K562 (cell line): ENCODE measurements at places on chromosomes 6 and 20. TPM values are rescaled to one million over a fixed set of nuclear protein-coding genes. Genes with fewer than 3 reads are reported as not detected.

- DNase-seq = no peak
Observed at GRCh38 chr6:112946051-112946450, 598.9 kb downstream of the RFPL4B start.

DNA sequence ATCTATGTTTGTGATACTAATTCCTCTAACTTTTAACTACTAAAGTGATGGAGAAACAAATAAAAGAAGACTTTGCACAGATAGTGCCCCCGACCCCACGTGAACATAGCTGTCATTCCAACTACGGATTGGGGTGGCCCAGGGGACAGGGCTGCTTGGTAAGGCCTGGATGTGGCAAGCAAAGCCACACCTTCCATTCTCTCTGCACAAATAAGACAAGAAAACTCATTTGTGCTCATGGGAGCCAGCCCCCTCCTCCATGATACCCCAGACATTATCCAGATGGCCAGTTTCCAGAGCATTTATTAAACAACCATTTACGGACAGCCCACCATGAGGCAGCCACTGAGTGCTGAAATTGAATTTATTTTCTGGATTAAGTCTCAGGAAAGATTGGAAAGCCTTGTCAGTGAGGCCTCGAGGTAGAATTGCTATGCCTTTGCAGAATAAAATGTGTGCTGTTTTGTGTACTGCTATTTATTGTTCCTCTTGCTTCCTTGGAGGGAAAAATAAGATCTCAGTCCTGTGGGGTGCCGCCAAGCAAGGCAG lies 151.2 kb downstream of the UNC5CL start:
- DNase-seq = no peak

GRCh38 chr6:27124252-27124657 lies 123.2 kb upstream of the PRSS16 start:
- DNase-seq = no peak

- DNase-seq = peak; percentile 66
Observed at GRCh38 chr20:62642666-62643520, 590 bp downstream of the SLCO4A1 start.

DNA sequence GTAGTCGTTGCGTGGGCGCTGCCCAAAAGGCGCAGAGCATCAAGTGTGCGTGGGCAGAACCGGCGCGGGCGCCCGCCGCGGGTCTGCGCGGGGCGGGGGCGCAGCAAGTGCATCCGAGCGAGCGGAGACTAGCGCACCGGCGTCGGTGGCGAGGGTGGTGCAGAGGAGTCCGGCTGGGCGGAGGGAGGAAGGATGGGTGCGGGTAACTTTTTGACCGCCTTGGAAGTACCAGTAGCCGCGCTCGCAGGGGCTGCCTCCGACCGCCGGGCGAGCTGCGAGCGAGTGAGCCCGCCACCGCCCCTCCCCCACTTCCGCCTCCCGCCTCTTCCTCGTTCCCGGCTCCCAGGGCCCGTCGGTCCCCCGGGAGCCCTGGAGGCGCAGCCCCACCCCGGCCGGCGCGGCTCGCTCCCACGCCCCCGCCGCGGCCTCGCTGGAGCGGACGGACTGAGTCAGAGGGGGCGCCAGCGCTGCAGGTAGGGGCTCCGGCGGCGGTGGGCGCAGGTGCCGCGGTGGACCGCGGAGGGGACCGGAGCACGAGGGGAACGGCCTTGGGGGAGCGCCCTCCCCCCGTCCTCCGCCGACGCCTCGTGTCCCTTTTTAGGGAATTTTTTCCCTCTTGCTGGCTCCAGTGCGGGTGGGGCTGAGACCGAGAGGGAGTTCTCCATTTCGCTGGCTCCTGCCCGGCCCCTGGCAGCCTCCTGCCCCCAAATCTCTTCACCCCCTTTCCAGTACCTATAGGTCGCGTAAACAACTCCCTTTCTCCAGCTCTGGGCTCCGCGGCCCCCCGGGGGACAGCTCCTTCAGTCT lies 1.6 kb upstream of the DBNDD2 start:
- DNase-seq = peak; percentile 86

GRCh38 chr6:27863962-27864905 lies 48.0 kb downstream of the OR2B2 start:
- DNase-seq = no peak

The C6orf15 gene
- total RNA-seq = not detected in 2 replicates

GRCh38 chr6:132569170-132569569 lies 952 bp upstream of the TAAR6 start:
- DNase-seq = no peak
